ENCODE measurements at places on chromosomes 4 and X. TPM values are rescaled to one million over a fixed set of nuclear protein-coding genes. Genes with fewer than 3 reads are reported as not detected.

DNA sequence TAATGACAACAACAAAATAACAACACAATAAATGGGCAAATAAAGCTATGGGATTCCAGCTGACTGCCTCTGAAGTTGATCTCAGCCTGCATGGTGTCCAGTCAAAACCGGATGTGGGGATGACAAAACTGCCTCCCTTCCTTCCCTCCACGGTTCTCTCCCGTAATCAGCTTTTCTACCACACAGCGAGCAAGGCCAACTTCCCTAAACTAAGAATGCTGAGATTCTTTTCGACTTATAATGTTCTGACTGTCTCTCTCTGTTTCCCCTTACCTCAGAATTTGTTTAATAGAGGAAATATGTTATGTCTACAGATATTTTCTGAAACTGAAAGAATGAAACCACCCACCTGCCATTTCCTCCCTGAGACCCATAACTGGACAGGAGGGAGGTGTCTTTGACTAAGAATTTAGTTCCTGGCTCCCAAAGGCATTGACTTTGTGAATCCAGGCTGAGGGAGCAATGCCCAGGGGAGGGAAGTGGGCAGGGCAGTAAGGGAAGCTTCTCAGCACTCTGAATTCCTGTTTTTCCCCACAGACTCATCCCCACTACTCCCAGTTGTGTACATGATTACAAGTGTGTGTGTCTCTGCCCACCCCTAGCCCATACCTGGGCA, 1.0 kb upstream of the TLR1 start:
- no peak for DNase-seq

DNA sequence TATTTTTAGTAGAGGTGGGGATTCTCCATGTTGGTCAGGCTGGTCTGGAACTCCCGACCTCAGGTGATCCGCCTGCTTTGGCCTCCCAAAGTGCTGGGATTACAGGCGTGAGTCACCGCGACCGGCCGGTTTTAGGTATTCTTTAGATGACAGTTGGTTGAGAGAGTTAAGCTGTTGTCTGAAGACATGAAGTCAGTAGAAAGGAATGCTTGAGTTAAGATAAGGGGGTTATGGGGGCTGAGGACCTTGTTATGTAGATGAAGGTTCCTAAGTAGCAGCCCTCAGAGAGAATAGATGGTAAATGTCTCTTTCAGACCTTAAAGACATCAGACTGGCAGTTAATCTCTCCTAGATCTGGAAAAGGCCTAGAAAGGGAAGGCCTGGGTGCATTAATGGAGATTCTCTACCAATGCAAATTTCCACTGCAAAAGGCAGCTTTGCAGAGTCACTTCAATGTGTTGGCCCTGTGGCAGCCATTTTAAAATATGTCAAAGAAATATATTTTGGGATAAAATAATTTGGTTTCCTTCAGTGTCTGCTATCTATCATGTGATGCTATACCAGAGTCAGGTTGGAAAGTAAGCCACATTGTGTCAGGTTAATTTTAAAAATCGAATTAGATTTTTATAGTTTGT, 6.4 kb upstream of the ZNF674 start:
- peak; percentile 19 for DNase-seq

- no peak for DNase-seq
Observed at GRCh38 chr4:10861036-10861435, 176.5 kb upstream of the CLNK start.

- DNase-seq, result no peak
Observed at GRCh38 chr4:173940146-173940545, 343.3 kb downstream of the FBXO8 start.

The CD99 gene
- 325 TPM for total RNA-seq

The CYSLTR1 gene
- not detected for total RNA-seq

All from PC-3 (cell line).